ENCODE measurements at places on chromosomes 6 and 20.
A peak's percentile ranks its signal among the peaks of the same experiment; 100 is the strongest.

DNA sequence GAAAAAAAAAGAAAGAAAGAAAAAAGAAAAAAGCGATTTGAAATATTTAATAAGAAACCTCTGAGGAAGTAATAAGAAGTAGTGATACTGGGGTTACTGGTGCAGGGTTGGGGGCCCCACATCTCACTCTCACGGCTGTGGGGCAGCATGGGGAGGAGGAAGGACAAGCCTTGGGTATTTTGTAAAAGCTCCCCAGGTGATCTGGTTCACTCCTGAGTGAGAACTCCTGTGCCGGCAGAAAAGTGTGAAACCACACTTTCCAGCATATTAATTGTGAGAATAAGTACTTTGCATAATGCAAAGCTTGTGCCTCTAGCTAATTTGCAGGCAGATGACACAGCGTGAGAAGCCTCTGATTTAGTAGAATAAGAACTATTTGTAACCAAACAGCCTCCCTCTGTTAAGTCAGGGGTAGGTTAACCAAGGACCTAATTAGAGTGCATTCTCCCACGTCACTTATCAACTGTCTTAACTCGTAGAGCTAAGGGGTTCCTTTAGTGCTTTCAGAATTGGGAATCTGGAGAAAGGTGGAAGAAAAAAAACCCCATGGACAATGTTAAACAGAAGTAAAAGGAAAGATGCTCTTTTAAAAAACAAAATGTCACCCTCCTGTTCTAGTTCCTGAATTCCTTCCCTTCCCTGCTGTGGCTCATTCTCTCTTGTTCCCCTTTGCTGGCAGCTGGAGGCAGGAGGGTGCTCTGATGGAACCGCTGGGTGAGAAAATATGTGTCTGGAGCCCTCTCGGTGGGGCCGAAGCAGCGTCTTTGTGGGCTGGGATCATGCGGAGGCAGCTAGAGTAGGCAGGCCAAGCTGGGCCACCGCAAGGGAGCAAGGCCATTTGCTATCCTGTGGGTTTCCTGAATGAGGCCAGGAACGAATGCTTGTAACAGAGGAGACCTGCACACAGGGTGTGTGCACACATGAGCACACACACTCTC, 108.7 kb downstream of the FYN start:
- DNase-seq: no peak

GRCh38 chr6:33412140-33413009, 1.6 kb downstream of the PHF1 start:
- DNase-seq: no peak

GRCh38 chr6:110746680-110747079, 68.6 kb downstream of the CDK19 start:
- no peak for DNase-seq

DNA sequence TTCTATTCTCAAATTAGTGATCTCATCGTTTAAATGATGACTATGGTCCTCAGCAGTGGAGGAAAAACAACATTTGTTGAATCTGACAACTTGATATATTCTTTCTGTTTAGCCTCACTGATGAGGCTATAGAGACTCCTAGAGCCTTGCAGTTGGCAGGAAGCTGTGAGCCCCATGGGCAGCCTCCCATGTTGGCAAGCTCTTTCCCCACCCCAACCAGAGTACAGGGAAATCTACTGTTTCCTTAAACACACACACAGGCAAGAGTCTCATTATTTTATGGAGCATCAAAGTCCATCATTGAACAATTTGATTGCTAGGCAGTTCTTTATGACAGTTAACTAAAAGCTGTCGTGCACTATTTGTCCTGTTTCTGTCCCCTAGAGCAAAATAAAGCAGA, 498.2 kb upstream of the CITED2 start:
- no peak for DNase-seq

- DNase-seq: no peak
These were observed 37.9 kb upstream of the MRGBP start for GRCh38 chr20:62758226-62758912.

DNA sequence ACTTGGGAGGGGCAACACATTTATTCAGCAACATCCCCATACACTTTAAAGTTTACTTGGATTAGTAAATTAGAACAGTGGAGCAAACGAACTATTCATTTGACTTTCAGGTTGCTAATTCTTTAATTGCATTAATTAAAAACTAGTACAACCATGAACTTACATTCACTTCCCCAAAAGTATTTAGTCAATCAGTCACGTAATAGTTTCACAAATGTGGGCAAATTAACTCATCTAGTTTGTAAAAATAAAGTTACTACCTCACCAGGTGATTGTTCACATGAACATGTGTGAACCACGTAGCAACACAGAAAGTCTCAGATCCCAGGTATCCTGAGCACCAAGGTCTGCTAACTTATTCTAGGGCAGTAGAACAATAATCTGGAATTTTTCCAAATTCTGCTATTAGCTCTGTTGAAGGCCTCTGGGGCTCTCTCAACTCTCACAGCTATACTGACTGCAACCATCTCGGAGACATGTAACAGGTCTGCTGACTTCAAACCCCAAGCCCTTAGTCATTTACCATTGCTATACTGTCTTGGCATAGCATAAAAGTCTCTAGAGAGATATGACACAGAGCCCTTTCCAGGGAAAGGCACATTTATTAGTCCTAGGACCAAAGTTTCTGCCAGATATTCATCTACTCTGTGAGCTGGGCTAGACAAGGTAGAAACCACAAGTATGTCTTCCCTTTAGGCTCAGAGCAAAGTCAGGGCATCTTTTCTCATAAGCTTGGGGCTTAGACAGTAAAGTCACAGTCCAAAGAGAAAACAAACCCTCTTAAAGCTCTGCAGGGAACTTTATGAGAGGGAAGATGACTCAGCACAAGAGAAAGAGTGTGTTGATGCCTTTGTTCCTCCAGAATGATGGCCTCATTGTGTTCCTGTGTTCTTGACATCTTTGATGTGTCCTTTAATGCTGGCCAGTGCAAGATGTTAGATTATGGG, 50.9 kb upstream of the CCDC28A start:
- no peak for DNase-seq

DNA sequence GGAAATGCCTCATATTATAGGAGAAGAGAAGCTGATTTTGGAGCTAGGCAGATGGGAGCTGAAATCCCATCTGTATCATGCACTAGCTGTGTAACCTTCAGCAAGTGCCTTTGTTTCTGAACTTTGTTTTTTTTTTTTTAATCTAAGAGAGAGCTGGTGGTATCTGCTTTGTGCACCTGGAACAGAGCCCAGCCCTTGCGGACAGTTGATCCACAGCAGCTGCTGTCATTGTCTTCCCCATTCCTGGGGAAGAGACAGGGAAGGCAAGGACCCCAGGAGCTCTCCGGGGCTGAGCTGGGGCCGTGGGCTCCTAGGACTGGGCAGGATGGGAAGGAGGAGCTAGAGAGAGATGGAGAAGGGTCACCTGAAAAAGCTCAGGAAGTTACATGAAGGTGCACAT, 92.1 kb downstream of the SYNJ2 start:
- DNase-seq: no peak

GRCh38 chr20:13009682-13010406, 1.1 kb downstream of the SPTLC3 start:
- no peak for DNase-seq

DNA sequence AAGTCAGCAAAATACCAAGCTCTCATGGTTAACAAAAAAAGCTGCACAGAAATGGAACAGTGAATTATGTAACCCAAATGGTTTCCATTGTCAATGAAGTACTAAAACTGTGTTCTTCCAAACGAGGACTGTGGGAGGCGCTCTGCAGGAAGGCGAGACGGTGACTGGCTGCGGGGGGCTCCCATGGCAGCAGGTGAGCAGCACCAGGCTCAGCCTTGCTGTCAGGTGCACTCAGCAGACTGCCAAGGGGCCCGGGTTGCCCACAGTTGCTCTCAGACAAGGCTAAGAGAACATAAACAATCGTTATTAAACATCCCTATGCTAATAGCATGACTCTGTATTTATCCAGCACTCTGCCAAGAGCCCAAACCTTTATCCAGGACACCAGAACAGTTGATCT, 630.3 kb upstream of the ARID1B start:
- no peak for DNase-seq

- no peak for DNase-seq
These were observed 300.3 kb downstream of the SMOC2 start for GRCh38 chr6:168741305-168741704.

GRCh38 chr20:3406481-3407039, 909 bp downstream of the DNAAF9 start:
- peak; percentile 12 for DNase-seq

- no peak for DNase-seq
These were observed 361.3 kb upstream of the MMS22L start for GRCh38 chr6:97644353-97644752.

GRCh38 chr20:64077876-64078551, 1.3 kb downstream of the RGS19 start:
- no peak for DNase-seq

DNA sequence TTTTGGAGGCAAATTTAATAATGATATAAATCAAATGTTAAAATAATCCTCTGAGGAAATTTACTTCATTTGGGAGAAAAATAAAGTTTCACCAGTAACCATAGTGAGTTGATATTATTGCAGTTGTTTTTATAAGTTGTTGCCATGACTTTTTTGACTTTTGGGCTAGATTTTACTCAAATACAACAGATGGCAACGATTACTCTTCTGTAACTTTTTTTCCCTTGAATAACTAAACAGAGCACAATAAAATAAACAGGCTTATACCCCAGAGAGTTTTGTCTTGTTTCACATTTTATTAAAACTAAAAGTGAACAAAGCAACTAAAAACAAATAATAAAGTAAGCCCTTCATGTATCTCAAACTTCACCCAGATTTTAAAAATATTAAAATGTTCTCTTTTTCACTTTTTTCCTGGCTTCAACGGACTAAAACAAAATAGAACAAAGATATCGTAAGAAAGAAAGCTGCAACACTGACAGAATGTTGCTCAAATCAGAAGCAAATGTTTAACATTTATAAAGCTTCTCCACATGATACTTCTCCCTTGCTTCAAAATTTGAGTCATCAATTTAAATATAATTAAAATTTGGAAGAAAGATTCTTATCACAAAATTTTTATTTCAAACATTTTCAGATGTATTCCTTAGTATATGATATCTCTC, 42.5 kb upstream of the BMP5 start:
- DNase-seq: no peak

DNA sequence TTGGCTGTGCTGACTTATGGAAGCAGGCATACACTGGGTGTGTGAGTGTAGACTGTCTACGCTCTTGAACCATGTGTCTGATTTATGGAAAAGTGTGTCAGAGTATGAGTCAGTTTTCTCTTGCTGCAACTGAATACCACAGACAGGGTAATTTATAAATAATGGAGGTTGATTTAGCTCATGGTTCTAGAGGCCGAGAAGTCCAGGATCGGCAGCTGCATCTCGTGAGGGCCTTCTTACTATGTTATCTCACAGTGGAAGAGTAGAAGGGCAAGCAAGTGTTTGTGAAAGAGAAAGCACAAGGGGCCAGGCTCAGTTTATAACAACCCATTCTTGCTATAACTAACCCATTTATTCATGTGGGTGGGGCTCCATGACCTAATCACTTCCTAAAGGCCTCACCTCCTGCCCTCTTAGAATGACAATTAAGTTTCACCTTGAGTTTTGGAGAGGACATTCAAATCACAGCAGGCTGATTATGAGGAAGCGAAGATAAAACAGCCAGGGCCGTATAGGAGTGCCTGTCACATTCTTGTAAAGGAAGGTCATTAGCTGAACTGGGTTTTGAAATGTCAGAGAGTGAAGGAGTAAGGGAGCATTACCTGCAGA, 6.7 kb downstream of the GPR31 start:
- no peak for DNase-seq

DNA sequence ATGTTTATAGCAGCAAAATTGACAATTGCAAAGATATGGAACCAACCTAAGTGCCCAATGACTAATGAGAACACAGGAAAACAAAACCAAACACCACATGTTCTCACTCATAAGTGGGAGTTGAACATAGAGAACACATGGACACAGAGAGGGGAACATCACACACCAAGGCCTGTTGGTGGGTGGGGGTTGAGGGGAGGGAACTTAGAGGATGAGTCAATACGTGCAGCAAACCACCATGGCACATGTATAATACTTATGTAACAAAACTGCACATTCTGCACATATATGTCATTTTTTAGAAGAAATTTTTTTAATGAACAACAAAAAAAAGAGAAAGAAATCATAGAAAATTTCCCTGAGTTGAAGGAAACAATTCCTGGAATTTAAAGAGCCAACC, 3.9 kb downstream of the EPM2A start:
- DNase-seq: no peak

GRCh38 chr6:126524811-126525326, 185.0 kb downstream of the CENPW start:
- no peak for DNase-seq

DNA sequence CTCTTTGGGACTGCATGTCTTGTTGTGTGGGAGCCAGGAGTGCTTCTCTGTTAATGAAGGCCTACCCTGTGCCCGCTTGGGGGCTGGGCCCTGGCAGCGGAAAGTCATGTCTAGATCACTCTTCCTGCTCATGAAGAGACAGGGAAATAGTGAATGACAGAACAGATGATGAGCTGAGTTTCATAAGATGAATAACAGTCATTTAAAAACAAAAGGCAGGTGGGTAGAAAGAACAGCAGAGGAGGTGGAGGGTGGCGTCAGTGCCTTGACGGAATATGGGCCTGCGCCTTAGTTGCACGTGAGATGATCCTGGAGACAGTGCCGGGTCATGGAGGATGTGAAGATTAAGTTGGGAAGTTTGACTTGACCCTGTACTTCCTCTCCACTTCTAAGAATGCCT, 85.5 kb downstream of the ARID1B start:
- peak; percentile 53 for DNase-seq

GRCh38 chr20:1933465-1933870, 38.3 kb downstream of the SIRPA start:
- DNase-seq: no peak

DNA sequence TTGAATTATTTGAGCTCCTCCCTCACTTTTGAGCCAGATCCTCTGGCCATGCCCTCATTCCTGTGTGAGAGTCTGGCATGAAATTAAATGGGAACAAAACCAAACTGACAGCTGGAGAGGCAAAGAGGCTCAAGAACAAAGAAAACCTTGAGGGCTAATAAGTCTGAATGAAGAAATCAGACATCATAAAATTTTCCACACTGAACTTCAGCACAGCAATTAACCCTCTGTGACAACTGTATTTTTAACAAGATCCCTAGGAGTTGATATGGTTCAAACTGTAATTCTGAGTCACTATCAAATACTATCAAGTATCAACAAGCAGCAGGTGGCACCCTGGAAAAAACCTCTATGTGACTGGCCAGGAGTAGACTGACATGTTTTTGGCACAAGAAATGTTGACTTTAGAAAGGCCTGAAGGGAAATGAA, 109.4 kb upstream of the EMILIN3 start:
- no peak for DNase-seq

DNA sequence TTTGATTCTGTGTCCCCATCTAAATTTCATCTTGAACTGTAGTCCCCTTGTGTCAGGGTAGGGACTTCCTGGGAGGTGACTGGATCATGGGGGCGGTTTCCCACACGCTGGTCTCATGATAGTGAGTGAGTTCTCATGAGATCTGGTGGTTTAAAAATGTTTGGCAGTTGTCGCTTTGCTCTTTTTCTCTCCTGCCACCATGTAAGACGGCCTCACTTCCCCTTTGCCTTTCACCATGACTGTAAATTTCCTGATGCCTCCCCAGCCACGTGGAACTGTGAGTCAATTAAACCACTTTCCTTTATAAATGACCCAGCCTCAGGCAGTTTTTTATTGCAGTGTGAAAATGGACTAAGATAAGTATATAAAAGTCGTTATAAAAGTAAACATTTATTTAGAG, 80.5 kb upstream of the SGK1 start:
- DNase-seq: no peak
